ENCODE measurements at places on chromosomes 4 and X.

GRCh38 chrX:13939741-13940597 lies 89.7 kb downstream of the GEMIN8 start:
- peak overlapping the region; percentile 65 for H3K4me3 ChIP-seq
- H3K27me3 ChIP-seq = peaks cover 20% of the 10 kb centered on the region
- H3K4me1 ChIP-seq = peaks cover 10% of the 10 kb centered on the region
- no peak for DNase-seq
- H3K27ac ChIP-seq = no peak overlapping the region

DNA sequence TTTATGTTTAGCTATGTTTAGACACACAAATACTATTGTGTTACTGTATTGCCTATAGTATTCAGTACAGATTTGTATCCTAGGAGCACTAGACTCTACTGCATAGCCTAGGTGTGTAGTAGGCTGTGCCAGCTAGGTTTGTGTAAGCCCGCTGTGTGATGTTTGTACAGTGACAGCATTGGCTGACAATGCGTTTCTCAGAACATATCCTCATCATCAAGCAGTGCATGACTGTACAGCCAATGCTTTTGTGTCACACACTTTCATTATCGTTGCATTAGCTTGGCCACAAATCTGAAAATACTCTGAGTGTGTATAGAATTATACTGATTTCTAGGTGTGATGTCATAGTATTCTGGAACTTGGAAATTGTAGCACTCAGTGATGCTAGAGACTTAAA lies 63.4 kb downstream of the CLDN34 start:
- peaks cover 14% of the 10 kb centered on the region for H3K36me3 ChIP-seq
- H3K27me3 ChIP-seq = no peaks in the 10 kb centered on the region
- peaks cover 10% of the 10 kb centered on the region for H3K4me1 ChIP-seq
- DNase-seq = no peak
- H3K4me3 ChIP-seq = no peak overlapping the region

DNA sequence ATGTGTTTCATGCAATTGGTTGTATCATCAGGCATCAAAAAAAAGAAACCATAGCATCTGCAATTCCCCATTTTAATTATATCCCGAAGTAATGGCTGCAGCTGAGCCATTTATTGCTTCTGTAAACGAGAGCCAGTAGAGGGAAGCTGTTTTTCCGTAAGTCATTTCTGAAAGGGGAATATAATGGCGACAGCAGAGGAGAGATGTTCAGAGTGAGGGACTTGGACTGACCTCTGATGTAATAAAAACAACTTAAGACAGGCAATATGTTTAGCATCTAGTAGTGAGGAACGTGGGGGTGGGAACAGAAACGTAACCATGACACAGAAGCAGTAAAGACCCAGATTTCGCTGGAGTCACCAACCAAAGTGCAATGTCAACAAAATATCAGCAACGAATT lies 31.5 kb upstream of the NAA11 start:
- no peaks in the 10 kb centered on the region for H3K27me3 ChIP-seq
- no peaks in the 10 kb centered on the region for H3K36me3 ChIP-seq
- H3K27ac ChIP-seq = no peak overlapping the region
- no peak for DNase-seq
- H3K4me1 ChIP-seq = peaks cover 4% of the 10 kb centered on the region
- no peak overlapping the region for H3K4me3 ChIP-seq

GRCh38 chr4:23710298-23710697 lies 179.5 kb downstream of the PPARGC1A start:
- no peak for DNase-seq
- H3K27ac ChIP-seq = no peak overlapping the region
- peaks cover 3% of the 10 kb centered on the region for H3K4me1 ChIP-seq
- no peaks in the 10 kb centered on the region for H3K27me3 ChIP-seq
- H3K4me3 ChIP-seq = no peak overlapping the region

GRCh38 chr4:126738926-126739325 lies 893.8 kb upstream of the INTU start:
- DNase-seq = no peak
- no peaks in the 10 kb centered on the region for H3K27me3 ChIP-seq
- H3K4me1 ChIP-seq = peaks cover 18% of the 10 kb centered on the region
- H3K27ac ChIP-seq = no peak overlapping the region

DNA sequence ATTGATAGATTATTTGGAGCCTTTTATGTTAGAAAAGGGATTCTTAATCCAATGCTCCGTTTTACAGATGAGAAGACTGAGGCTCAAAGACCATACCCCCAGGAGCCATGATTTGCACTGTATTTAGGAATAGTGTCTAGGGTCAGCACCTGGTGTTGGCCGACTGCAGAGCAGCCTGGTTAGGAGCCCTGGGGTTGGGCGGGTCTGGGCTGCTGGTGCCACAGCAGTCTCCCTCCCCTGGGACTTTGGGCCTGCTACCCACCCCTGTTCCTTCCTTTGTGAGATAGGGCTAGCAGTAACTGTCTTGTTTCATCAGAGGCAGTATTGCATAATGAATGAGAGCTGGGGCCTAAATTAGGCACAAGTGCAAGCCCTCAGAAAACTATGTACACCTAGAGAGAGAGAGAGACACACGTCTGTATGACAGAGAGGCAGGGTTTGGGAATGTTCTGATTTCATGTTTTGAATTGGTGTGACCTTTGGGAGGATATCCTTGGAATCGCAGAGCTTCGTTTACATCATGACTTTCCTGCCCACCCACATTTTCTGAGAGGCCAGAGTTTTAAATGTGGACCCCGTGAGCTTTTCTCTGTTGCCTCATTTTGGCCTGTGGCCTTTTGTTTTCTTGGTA lies 111.7 kb downstream of the PTTG2 start:
- peaks cover 24% of the 10 kb centered on the region for H3K36me3 ChIP-seq
- H3K4me1 ChIP-seq = peaks cover 15% of the 10 kb centered on the region
- H3K27me3 ChIP-seq = no peaks in the 10 kb centered on the region
- DNase-seq = no peak
- no peak overlapping the region for H3K27ac ChIP-seq

- no peak overlapping the region for H3K27ac ChIP-seq
- no peak overlapping the region for H3K4me3 ChIP-seq
- no peaks in the 10 kb centered on the region for H3K27me3 ChIP-seq
- peaks cover 10% of the 10 kb centered on the region for H3K4me1 ChIP-seq
- no peaks in the 10 kb centered on the region for H3K36me3 ChIP-seq
- DNase-seq = no peak
These were observed 52.1 kb downstream of the RAB40A start for GRCh38 chrX:103467156-103467555.

DNA sequence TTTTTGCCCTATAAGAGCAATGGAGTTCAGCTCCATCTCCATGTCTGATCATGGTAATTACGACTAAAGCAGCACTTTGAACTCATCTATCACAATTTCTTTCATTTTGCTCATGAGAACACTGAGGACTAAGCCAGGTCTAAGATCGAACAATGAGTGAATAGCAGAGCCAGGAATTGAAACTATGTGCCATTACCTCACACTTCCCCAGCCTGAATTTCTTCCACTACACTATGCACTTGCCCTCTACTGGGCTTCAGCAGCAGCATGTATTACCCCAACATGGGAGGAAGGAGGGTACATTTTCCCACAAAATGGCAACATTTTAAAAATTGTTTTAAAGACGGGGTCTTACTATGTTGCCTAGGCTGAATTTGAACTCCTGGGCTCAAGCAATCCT lies 274.7 kb upstream of the FGF13 start:
- H3K36me3 ChIP-seq = no peaks in the 10 kb centered on the region
- H3K4me3 ChIP-seq = no peak overlapping the region
- no peaks in the 10 kb centered on the region for H3K27me3 ChIP-seq
- DNase-seq = no peak

- no peaks in the 10 kb centered on the region for H3K4me1 ChIP-seq
- peak overlapping the region; percentile 31 for H3K4me3 ChIP-seq
- no peaks in the 10 kb centered on the region for H3K27me3 ChIP-seq
- no peak for DNase-seq
- H3K36me3 ChIP-seq = peaks cover 11% of the 10 kb centered on the region
These were observed 14.1 kb upstream of the RHOXF2 start for GRCh38 chrX:120144178-120144844.

DNA sequence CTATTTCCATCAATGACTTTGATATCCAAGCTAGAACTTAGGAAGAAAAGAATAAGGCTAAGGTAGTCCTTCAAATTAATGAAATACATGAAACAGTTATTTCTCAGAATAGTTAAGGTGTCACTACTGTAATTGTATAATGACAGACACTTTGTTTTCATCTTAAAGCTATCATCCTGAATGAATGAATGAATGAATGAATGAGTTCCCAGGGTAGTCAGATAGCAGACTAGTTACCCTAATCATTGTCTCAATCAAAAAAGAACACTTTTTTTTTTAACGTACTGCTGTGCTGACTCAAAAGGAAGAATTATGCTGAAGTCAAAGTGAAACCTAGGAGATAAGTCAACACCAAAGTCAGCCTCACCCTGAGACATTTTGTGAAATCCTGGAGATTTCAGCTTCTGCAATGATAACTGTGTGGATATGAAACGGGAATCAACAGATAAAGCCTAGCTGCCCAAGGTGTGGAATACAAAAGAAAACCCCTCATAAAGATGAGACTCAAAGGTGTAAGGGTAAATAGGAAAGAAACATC lies 68.3 kb upstream of the CNKSR2 start:
- no peak for DNase-seq
- no peaks in the 10 kb centered on the region for H3K36me3 ChIP-seq
- H3K4me1 ChIP-seq = no peaks in the 10 kb centered on the region
- H3K4me3 ChIP-seq = no peak overlapping the region
- H3K27me3 ChIP-seq = no peaks in the 10 kb centered on the region

- H3K27me3 ChIP-seq = no peaks in the 10 kb centered on the region
- H3K4me1 ChIP-seq = peaks cover 22% of the 10 kb centered on the region
- DNase-seq = no peak
- no peak overlapping the region for H3K4me3 ChIP-seq
These were observed 78.5 kb downstream of the SHROOM3 start for GRCh38 chr4:76513482-76513881.

DNA sequence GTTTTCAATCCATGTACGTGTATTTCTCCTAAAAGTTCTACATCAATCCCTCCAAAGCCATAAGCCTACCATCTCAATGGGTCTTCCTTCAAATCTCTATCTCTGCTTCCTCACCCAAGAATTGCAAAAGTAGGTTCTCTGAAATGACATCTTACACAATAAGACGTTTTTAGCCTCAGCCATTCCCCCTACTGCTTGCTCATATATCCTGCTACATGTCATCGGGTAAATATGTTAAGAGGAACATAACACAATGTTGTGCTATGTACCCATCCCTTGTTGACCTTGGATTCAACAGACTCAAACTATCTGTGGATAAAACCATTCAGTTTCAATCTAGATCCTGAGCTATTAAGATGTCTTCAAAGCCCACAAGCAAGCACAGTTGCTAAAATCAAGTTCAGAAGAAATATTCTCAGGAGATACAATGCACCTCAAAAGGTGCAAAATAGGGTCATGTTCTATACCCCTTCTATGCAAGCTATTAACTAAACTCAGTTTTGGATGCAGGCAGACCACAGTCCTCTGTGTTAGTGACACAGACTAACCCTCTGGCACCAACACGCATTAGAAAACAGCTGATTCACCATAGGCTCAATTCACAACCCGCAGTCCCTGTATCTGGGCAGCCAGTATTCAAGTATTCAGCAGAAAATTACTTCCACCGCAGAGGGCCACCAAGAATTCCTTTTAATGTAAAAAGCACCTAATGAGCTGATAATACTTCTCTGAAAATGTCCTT lies 56.8 kb downstream of the CD99L2 start:
- no peak overlapping the region for H3K4me3 ChIP-seq
- no peak overlapping the region for H3K27ac ChIP-seq
- DNase-seq = no peak
- H3K4me1 ChIP-seq = peaks cover 9% of the 10 kb centered on the region
- no peaks in the 10 kb centered on the region for H3K36me3 ChIP-seq
- no peaks in the 10 kb centered on the region for H3K27me3 ChIP-seq

- H3K27me3 ChIP-seq = no peaks in the 10 kb centered on the region
- peaks cover 40% of the 10 kb centered on the region for H3K4me1 ChIP-seq
- DNase-seq = no peak
- H3K36me3 ChIP-seq = no peaks in the 10 kb centered on the region
These were observed 707 bp upstream of the SHROOM4 start for GRCh38 chrX:50814701-50815100.
